ENCODE measurements at places on chromosomes 6 and 20.

DNA sequence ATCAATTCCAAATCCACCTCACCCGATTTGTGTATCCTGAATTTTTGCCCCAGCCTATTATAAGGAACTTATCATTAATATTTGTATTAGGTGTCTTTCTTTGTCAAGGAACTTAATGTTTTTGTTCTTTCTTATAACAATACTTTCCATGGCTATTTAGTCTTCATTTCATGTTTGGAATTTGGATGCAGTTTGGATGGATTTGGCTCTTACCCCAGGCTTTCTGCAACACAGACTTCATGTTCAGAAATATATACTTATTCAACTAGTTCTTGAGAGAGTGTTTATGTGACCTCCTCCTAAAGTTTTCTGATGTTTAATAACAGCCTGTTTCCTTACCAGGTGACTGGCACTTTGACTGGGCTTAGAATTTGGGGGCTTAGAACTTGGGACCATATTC lies 35.9 kb upstream of the TOX2 start:
- DNase-seq, result no peak

- no peak for DNase-seq
Observed at GRCh38 chr6:42787063-42787472, 5.2 kb downstream of the BICRAL start.

GRCh38 chr6:150666071-150666470 lies 66.4 kb downstream of the PLEKHG1 start:
- DNase-seq, result no peak

GRCh38 chr6:157019115-157019641 lies 242.0 kb downstream of the ARID1B start:
- DNase-seq, result no peak

GRCh38 chr6:155411154-155412052 lies 44.2 kb downstream of the NOX3 start:
- no peak for DNase-seq

DNA sequence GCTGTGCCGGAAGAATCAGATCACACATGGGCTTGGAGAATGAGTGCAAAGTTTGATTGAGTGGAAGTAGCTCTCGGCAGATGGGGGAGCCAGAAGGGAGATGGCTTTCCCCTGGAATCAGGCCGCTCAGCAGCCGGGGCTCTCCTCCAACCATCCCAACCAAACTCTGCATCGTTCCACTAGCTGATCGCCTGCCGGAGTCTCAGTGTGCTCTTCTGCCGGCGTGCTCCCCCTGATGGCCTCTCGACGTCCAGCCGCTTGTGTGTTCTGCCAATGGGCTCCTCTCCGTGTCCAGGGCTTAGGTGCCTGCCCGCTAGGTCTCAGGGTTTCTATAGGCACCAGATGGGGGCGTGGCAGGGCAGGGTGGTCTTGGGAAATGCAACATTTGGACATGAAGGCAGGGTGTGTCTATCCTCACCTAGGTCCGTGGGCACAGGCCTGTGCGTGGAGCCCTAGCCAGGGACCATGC lies 4.9 kb upstream of the BIRC7 start:
- DNase-seq, result peak; percentile 59

- no peak for DNase-seq
Observed at GRCh38 chr6:71330501-71330900, 41.9 kb downstream of the OGFRL1 start.

GRCh38 chr6:168355716-168356522 lies 36.3 kb upstream of the DACT2 start:
- peak; percentile 51 for DNase-seq

DNA sequence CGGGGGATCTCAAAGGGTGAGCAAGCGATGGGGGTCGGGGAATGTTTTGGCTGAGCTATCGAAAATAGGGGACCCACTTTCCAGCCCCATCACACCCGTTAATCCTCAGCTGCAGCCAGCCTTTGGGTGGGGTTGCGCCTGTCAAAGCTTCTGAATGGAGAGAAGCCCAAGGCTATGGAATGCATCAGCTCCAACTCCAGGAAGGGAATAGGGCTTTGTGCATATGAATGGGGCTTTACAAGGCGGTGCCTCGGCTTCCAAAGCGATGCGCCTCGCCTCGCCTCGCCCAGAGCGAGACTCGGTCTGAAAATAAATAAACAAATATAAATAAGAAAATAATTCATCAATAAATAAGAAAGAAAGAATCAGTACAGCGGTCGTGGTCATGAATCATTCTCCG lies 751.4 kb upstream of the DEFB115 start:
- DNase-seq, result no peak

DNA sequence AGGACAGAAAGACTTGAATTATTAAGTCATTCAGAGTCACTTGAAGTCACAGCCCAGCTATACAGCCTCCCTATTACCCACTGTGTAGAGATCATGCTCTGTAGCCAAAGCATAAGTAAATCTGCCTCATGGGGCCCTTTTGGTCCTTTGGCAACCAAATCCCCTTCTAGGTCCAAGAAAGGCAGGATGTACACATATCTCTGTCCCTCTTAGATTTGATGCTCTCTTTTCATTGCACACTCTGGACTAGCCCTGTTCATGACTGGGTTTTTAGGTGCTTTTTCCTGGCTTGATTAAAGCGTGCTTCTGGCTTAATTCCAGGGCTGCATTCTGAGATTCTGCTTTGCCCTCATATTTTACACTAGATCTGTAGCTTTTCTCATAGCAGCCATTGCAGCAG lies 296.8 kb downstream of the TENT5A start:
- no peak for DNase-seq

- no peak for DNase-seq
Observed at GRCh38 chr20:17640146-17640874, 41.7 kb downstream of the RRBP1 start.

- no peak for DNase-seq
Observed at GRCh38 chr6:145844933-145845540, 30.4 kb upstream of the FBXO30 start.

- DNase-seq, result no peak
Observed at GRCh38 chr20:37503256-37503927, 17.7 kb upstream of the NNAT start.

- no peak for DNase-seq
Observed at GRCh38 chr6:23969344-23969743, 156.7 kb upstream of the NRSN1 start.

- DNase-seq, result no peak
Observed at GRCh38 chr6:35084511-35085203, 56.5 kb downstream of the TCP11 start.

DNA sequence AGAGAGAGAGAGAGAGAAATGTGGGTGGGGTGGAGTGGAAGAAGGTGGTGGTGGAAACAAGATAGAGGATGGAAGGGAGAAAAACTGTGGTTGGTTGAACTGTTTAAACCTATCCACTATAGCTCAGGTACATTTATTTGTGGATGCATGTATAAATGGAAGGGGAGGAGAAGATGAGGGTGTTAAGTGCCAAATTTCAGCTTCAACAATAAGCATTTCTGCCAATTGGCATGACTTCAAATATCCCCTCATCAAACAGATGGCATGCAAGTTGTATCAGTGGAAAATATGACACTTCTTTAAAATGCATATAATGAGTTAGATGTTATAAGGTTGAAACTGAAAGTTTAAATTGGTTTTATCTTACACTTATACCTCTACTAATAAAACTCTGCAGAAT lies 216.1 kb downstream of the LMBRD1 start:
- no peak for DNase-seq

DNA sequence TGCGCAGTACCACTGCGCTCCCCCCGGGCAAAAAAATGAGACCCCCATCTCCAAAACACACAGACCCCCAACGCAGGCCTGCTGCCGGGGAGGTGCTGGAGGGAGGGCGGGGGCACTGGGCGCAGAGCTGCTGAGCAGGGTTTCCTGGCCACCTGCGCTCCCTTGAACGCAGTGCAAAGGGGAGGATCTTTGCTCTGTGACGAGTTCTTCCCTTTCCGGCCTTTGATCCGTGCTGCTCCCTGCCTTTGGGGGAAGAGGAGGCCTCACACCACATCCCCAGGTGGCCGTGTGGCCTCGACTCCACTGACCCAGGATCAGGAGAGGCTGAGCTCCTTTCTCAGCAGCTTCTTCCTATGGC lies 8.9 kb upstream of the COL20A1 start:
- DNase-seq, result no peak

GRCh38 chr6:108955329-108955949 lies 107.2 kb downstream of the ARMC2 start:
- no peak for DNase-seq

GRCh38 chr20:42906120-42906519 lies 283.6 kb downstream of the PTPRT start:
- no peak for DNase-seq

DNA sequence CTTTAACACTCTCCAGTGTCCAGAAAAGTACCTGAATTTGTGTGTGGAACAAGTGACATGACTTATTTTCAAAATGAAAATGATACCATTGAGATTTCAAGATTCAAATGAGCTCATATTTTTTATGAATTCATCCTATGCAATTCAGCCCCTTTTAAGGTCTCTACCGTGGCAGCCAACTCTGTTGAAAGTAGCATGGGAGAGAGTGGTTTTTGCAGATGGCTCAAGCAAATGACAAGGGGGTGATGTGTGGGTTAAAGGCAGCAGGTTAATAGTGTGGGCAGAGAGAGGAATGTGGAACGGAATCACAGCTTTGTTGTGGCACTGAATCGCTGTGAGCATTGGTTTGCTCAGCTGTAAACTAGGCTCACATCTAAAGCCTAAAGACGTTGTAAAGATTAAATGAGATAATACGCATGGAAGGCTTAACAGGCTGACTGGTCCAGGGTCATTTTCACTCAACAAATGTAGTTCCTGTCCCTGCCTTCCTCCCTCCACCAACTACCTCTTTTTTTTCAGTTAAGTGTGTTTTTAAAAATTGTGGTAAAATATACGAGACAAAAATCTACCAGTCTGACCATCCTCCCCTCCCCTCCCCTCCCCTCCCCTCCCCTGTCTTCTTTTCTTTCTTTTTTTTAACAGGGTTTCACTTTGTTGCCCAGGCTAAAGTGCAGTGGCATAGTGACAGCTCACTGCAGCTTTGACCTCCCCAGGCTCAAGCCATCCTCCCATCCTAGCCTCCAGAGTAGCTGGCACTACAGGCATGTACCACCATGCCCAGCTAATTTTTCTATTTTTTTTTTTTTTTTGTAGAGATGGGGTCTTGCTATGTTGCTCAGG lies 114.7 kb upstream of the ZNF217 start:
- no peak for DNase-seq

DNA sequence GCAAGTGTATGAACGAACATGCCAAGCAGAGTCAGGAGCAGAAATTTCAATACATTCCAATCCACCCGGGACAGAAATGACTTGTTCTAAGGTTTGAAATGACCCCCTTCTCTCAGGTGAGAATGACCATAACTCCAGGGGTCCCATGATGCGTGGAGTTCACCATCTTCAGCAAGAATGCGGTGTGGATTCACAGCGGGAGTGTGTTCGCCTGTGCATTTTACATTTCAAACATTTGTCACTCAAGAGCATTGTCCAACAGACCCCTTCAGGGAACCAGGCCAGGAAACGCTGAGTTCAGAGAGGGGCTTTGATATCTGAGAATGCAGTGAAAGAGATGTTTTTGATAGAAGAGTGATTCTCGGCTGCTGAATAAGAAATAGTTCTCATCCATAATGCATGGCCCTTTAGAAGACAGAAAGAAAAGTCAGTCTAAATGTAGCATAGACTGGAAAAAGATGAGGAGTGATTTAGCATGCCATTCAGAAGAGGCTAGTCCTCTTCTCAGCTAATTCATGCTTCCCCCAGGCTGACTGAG lies 200.3 kb upstream of the KCNG1 start:
- DNase-seq, result no peak

GRCh38 chr20:43938932-43939761 lies 24.5 kb downstream of the TOX2 start:
- no peak for DNase-seq

DNA sequence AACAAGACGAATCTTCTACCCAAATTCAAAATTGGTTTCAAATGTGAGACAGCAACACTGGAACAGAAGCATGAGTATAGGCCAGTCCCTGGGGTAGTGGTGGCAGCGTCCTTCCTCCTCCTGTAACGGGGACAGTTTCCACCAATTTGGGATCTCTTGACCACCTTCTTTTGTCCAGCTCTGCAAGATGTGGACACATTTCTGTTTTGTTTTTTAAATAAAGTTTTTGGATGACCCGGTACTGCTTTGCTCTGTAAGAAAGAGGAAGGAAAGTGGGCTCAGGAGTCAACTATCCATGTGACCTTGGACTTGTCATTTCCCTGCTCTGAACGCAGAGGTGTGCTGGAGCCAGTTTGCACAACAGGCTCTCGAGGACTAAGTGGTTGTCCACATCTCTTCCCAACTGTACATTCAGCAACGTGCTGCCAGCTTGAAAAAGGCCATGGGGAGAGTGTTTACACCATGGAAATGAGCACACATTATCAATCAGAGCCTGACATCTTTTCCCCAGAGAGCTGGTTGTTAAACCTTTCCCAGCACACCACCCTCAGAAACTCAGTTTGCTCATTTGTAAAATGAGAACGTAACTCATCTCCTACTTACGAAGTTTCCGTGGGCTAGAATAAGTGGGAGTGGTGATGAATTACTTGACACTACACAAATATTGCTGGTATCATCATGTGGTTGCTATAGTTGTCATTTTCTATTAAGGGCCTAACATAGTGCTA lies 66.5 kb downstream of the ADTRP start:
- DNase-seq, result no peak

DNA sequence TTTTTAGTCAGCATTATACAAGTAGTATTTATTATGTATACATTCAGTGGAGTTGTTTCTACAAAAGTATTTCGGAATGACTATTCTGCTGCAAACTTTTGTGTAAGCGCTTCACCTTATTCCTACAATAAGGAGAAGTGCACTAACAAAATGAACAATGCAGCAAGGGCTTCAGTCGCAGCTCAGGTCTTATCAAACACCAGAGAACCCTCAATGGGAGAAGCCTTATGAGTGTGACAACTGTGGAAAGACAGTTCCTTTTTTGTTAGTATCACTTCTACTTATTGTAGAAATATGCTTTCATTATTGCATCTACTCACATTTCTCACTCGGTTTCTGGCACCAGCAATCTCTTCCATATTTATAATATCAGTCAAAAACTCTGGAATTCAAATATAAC lies 18.8 kb downstream of the ZKSCAN3 start:
- DNase-seq, result no peak

- DNase-seq, result no peak
Observed at GRCh38 chr6:54730767-54731630, 115.6 kb upstream of the FAM83B start.
